ENCODE measurements at places on chromosomes 7 and 10.
A peak's percentile ranks its signal among the peaks of the same experiment; 100 is the strongest.

DNA sequence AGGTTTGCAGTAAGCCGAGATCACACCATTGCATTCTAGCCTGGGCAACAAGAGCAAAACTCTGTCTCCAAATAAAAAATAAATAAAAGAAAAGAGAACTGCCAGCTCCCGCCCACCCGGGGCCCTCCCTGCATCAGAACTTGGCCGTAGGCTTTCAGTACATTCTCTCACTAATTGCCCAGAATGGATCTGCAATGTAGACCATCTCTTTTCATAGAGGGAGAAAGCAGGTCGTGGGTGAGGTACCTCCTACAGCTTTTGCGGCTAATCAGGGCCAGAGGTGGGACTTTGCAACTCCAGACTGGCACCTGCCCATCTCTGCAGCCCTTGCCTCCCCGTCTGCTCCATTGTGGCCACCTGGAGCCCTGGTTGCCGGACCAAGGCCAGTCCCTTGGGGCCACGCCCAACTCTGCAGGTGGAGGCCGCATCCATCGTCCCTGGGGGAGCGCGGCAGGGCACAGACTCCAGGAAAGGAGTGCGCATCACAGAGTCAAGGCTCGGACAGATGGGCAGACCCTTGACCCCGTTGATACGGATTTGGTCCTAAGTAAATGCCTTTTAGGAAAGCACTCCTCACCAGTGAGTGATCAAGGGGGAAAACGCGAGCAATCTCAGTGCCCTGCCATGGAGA is 179.1 kb upstream of the SH2B2 start:
- no peak overlapping the region for H3K27ac ChIP-seq
- H3K4me3 ChIP-seq, result no peak overlapping the region
- no peak for DNase-seq
- H3K4me1 ChIP-seq, result no peaks in the 10 kb centered on the region
- H3K36me3 ChIP-seq, result peaks cover 59% of the 10 kb centered on the region

- no peak overlapping the region for H3K4me3 ChIP-seq
- H3K27ac ChIP-seq, result no peak overlapping the region
- H3K4me1 ChIP-seq, result no peaks in the 10 kb centered on the region
- no peaks in the 10 kb centered on the region for H3K36me3 ChIP-seq
These were observed 19.9 kb downstream of the NEUROG3 start for GRCh38 chr10:69553328-69553727.

- no peaks in the 10 kb centered on the region for H3K36me3 ChIP-seq
- peak within 1 kb of the TSS; percentile 65 for H3K27ac ChIP-seq
- H3K4me1 ChIP-seq, result peaks cover 37% of the 10 kb centered on the region
- peak; percentile 90 for DNase-seq
- H3K27me3 ChIP-seq, result no peaks in the 10 kb centered on the region
These were observed at the start of gene IL6 for GRCh38 chr7:22726907-22727713. Gene IL6 (plus strand): TSS chr7:22727200. CDS start chr7:22727263, 63 bp downstream.

GRCh38 chr10:93384006-93384405 is 98.1 kb downstream of the MYOF start:
- H3K27ac ChIP-seq, result peak overlapping the region; percentile 30
- H3K4me1 ChIP-seq, result no peaks in the 10 kb centered on the region
- H3K27me3 ChIP-seq, result no peaks in the 10 kb centered on the region
- DNase-seq, result no peak
- no peaks in the 10 kb centered on the region for H3K36me3 ChIP-seq

- no peaks in the 10 kb centered on the region for H3K27me3 ChIP-seq
- no peak overlapping the region for H3K4me3 ChIP-seq
- H3K36me3 ChIP-seq, result no peaks in the 10 kb centered on the region
- no peaks in the 10 kb centered on the region for H3K4me1 ChIP-seq
- DNase-seq, result no peak
These were observed 28.2 kb downstream of the MTERF1 start for GRCh38 chr7:91852263-91852741.

- no peak overlapping the region for H3K27ac ChIP-seq
- no peak overlapping the region for H3K4me3 ChIP-seq
- no peaks in the 10 kb centered on the region for H3K36me3 ChIP-seq
- H3K4me1 ChIP-seq, result peaks cover 12% of the 10 kb centered on the region
- no peaks in the 10 kb centered on the region for H3K27me3 ChIP-seq
- peak; percentile 52 for DNase-seq
These were observed 53.4 kb downstream of the PWWP2B start for GRCh38 chr10:132450466-132450824.

GRCh38 chr7:47415318-47416212 is 166.3 kb downstream of the TNS3 start:
- H3K4me3 ChIP-seq, result no peak overlapping the region
- peaks cover 9% of the 10 kb centered on the region for H3K4me1 ChIP-seq
- H3K27ac ChIP-seq, result no peak overlapping the region
- no peak for DNase-seq

DNA sequence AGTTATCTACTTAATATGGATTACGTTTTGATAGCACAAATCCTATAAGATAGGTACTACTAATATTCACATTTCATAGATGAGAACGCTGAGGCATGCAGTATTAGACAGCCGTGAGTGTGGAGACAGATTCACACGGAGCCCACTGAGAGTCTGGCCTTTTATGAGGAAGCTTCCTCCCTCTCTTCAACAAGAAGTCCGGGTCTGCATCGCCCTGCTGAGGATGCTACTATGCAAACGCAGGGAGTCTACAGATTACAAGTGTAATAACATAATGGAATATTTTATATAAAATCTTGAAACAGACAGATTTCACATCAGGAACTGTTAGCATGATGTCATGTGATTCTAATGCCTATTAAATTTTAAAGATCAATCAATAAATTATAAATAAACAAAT is 255.9 kb upstream of the GLI3 start:
- H3K4me1 ChIP-seq, result peaks cover 6% of the 10 kb centered on the region
- H3K27ac ChIP-seq, result no peak overlapping the region
- no peaks in the 10 kb centered on the region for H3K27me3 ChIP-seq
- H3K36me3 ChIP-seq, result no peaks in the 10 kb centered on the region

GRCh38 chr10:61628875-61629513 is 33.7 kb upstream of the CABCOCO1 start:
- H3K4me1 ChIP-seq, result no peaks in the 10 kb centered on the region
- H3K4me3 ChIP-seq, result no peak overlapping the region
- DNase-seq, result no peak
- no peaks in the 10 kb centered on the region for H3K27me3 ChIP-seq
- H3K27ac ChIP-seq, result no peak overlapping the region

GRCh38 chr10:22911889-22912762 is 15.7 kb upstream of the ARMC3 start:
- peaks cover 1% of the 10 kb centered on the region for H3K27me3 ChIP-seq
- no peak overlapping the region for H3K4me3 ChIP-seq
- H3K27ac ChIP-seq, result no peak overlapping the region
- H3K4me1 ChIP-seq, result no peaks in the 10 kb centered on the region
- DNase-seq, result no peak

DNA sequence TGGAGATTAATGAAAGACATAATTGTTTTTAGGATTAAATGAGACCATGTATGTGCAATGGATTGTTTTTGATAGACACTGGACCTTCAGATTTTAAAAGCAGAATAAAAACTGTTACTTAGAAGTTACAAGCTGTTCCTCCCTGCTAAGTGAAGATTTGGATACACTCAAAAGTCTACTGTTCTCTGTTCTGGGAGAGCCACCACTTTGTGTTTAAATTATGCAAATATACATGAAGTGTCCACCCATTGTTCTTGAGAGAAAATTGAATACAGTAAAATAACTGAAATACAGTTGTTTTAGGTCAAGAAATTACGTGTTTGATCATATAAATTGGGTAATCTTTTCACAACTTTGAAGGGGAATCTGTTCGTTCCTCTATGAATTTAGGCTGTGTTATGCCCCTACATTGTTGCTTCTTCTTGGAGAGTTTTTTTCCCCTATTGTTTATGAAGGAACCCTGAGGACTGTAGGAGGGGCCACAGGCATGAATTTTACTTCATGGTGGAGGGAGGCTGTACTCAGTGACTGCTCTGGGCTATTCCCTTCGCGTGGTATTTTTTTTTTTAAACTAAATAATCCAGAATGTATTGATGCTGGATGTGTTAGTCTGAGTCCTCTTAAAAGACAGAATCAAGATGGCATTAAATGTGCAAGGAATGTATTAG is 18.6 kb upstream of the VCL start:
- no peak for DNase-seq
- no peaks in the 10 kb centered on the region for H3K27me3 ChIP-seq
- no peak overlapping the region for H3K27ac ChIP-seq
- H3K4me1 ChIP-seq, result peaks cover 7% of the 10 kb centered on the region

DNA sequence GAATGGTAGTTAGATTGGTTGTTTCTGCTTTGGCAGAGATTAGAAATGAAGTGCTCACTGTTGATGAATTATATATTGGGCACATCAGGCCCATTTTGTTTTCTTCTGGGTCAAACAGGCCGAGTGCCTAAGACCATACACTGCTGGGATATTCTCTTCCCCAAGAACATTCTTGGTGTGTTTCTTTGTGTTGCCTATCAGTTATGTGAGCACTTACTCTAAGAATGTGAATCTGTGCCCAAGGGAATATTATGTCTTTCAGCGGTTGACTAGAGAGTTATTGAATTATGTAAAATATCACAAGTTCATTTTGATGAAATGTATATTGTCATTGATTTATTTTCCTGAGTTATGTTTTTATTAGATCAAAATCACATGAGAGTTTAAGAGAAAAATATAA is 255.5 kb upstream of the SMIM30 start:
- no peak overlapping the region for H3K4me3 ChIP-seq
- no peak for DNase-seq
- H3K4me1 ChIP-seq, result no peaks in the 10 kb centered on the region
- H3K27me3 ChIP-seq, result no peaks in the 10 kb centered on the region
- H3K36me3 ChIP-seq, result no peaks in the 10 kb centered on the region

DNA sequence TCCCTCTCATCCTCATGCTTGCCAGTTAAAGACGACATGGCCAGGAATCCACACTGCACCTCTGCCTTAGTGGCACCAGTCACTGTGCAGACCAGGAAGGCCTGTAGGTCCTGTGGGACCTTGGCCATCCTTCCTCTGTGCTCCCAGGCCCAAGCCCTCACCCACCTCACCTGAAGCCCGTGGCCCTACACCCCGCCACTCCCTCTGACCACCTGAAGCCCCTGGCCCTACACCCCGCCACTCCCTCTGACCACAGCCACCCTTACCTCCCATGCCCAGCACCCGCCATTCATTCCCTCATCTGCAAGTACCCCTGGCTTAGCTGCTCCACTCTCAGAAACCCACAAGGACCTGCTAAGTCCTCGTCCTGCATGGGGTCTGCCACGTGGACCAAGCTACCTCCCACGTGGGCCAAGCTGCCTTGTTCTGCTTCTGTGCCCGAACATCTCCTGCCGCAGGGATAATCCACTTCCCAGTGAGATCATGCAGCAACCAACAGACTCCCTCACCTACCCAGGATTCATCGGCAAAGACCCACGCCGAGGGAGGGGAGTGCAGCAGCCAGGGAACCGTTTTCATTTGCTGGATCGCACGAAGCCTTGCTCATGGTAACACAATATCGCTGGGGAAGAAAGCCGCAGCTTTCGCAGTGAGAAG is 151.2 kb downstream of the TCERG1L start:
- peaks cover 16% of the 10 kb centered on the region for H3K27me3 ChIP-seq
- H3K36me3 ChIP-seq, result no peaks in the 10 kb centered on the region
- DNase-seq, result no peak
- H3K4me3 ChIP-seq, result no peak overlapping the region
- H3K4me1 ChIP-seq, result no peaks in the 10 kb centered on the region

- H3K27ac ChIP-seq, result no peak overlapping the region
- no peaks in the 10 kb centered on the region for H3K36me3 ChIP-seq
- no peak overlapping the region for H3K4me3 ChIP-seq
- no peak for DNase-seq
These were observed 28.9 kb downstream of the MINDY4 start for GRCh38 chr7:30799976-30800661.

DNA sequence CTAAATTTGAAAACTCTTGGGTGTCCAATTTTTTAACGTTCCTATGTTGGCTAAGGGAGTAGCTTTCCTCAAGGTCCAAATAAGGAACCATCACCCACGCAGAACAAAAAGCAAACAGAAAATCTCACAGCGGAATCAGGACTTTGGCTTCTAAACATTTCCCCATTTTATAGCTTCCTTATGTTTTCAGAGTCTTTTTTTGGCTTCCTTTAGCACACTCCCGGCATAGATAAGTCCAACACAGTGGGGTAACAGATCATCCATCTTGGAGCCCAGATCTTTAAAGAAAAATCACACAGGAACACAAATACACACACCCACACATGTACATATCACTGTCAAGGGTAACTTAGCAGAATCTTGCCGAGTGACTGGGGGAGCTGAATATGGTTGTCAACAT is 4.2 kb upstream of the TCF7L2 start:
- no peaks in the 10 kb centered on the region for H3K36me3 ChIP-seq
- no peaks in the 10 kb centered on the region for H3K4me1 ChIP-seq
- no peak overlapping the region for H3K4me3 ChIP-seq
- no peaks in the 10 kb centered on the region for H3K27me3 ChIP-seq
- DNase-seq, result no peak
- H3K27ac ChIP-seq, result no peak overlapping the region

DNA sequence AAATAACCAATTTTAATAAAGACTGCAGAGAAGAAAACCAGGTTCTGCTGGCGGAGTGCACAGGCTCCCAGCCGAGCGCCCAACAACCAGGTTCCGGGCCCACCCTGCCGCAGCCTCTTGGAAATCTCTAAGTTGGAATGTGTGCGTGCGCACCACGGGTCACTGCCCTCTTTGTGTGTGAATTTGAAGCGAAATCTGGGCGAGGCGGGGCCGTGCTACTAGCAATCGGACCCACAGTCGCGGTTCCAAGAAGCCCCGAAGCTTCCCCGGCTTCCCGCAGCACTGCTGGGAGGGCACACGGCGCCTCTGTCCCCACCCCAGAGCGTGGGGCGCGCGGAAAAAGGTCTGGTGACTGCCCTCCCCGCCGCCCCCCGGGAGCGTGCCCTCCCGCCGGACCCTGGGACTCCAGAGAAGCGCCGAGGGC is 666 bp upstream of the MAP3K8 start:
- H3K27me3 ChIP-seq, result no peaks in the 10 kb centered on the region
- H3K4me1 ChIP-seq, result peaks cover 32% of the 10 kb centered on the region
- H3K27ac ChIP-seq, result peak overlapping the region; percentile 90
- no peaks in the 10 kb centered on the region for H3K36me3 ChIP-seq
- H3K4me3 ChIP-seq, result peak overlapping the region; percentile 93

- no peak for DNase-seq
- H3K4me3 ChIP-seq, result no peak overlapping the region
- peaks cover 18% of the 10 kb centered on the region for H3K27me3 ChIP-seq
- H3K4me1 ChIP-seq, result peaks cover 3% of the 10 kb centered on the region
- no peak overlapping the region for H3K27ac ChIP-seq
- no peaks in the 10 kb centered on the region for H3K36me3 ChIP-seq
These were observed 1.7 kb upstream of the LFNG start for GRCh38 chr7:2517678-2518507.

DNA sequence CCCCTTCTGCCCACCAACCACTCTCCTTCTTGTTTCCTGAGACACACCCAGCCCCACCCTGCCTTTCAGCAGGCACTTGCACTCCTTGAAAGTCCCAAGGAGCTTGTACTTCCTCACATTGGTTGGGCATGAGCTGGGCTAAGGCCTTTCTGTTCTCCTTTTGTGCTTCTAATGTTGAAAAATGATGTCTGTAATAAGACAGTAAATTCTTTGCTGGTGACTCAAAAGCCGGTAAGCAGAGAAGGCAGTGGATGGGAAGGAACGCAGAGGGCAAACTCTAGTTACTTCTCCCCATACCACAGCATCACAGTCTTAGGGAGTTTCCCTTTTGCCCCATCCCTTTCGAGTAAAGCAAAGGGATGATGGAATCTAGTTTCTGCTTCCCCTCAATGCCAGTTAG is 185.6 kb downstream of the PLXNA4 start:
- no peak overlapping the region for H3K4me3 ChIP-seq
- no peaks in the 10 kb centered on the region for H3K27me3 ChIP-seq
- DNase-seq, result no peak
- peaks cover 7% of the 10 kb centered on the region for H3K4me1 ChIP-seq
